ENCODE measurements at places on chromosomes 3 and 15. TPM values are rescaled to one million over a fixed set of nuclear protein-coding genes. Genes with fewer than 3 reads are reported as not detected.
A peak's percentile ranks its signal among the peaks of the same experiment; 100 is the strongest.

The CCR5 gene
- not detected for total RNA-seq

The TMEM158 gene
- 7.3 TPM for total RNA-seq

GRCh38 chr3:125175295-125176078 is 37.1 kb downstream of the SLC12A8 start:
- H3K4me1 ChIP-seq = peaks cover 5% of the 10 kb centered on the region
- H3K4me3 ChIP-seq = no peak overlapping the region
- DNase-seq = no peak
- H3K27me3 ChIP-seq = no peaks in the 10 kb centered on the region
- no peaks in the 10 kb centered on the region for H3K36me3 ChIP-seq
- H3K27ac ChIP-seq = no peak overlapping the region

- no peak overlapping the region for H3K27ac ChIP-seq
- H3K36me3 ChIP-seq = no peaks in the 10 kb centered on the region
- DNase-seq = no peak
- H3K27me3 ChIP-seq = peaks cover 3% of the 10 kb centered on the region
Observed at GRCh38 chr15:64544450-64544849, 84.1 kb downstream of the ZNF609 start.

DNA sequence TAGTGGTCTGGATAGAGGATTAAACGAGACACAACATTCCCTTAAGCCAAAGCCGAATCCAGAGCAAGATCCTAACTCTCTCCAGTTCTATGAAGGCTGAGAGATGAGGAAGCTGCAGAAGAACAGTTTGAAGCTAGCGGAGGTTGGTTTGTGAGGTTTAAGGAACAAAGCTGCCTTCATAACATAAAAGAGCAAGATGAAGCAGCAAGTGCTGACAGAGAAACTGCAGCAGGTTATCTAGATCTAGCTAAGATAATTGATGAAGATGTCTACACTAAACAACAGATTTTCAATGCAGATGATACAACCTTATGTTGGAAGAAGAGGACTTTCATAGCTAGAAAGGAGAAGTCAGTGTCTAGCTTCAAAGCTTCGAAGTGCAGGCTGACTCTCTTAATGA is 14.8 kb upstream of the GASK1A start:
- H3K27me3 ChIP-seq = no peaks in the 10 kb centered on the region
- no peaks in the 10 kb centered on the region for H3K4me1 ChIP-seq
- no peak overlapping the region for H3K4me3 ChIP-seq
- no peak overlapping the region for H3K27ac ChIP-seq

- H3K4me1 ChIP-seq = peaks cover 2% of the 10 kb centered on the region
- DNase-seq = peak; percentile 51
- H3K27me3 ChIP-seq = no peaks in the 10 kb centered on the region
- H3K36me3 ChIP-seq = no peaks in the 10 kb centered on the region
- no peak overlapping the region for H3K4me3 ChIP-seq
Observed at GRCh38 chr3:82133070-82133606, 371.7 kb upstream of the GBE1 start.

DNA sequence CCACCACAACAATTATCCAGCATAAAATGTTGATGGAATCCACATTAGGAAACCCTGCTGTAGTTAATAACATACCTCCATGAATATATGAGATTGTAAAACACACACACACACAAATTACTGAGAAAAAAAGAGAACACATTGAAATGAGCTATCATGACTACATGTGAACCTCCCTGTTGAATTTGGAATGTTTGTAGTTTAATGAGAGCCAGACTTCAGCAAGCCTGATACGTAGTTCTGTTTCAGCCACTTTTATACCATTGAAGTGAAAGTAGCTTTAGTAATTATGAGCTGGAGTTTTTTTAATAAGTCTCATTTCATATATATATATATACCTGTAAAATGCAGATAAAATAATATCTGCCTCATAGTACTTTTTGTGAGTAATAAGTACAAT is 1146.4 kb downstream of the NAALADL2 start:
- no peak overlapping the region for H3K4me3 ChIP-seq
- no peak for DNase-seq
- peaks cover 2% of the 10 kb centered on the region for H3K4me1 ChIP-seq

GRCh38 chr3:113660896-113661295 is 35.5 kb downstream of the USF3 start:
- DNase-seq = no peak
- peaks cover 7% of the 10 kb centered on the region for H3K4me1 ChIP-seq
- peaks cover 2% of the 10 kb centered on the region for H3K27me3 ChIP-seq
- no peak overlapping the region for H3K4me3 ChIP-seq
- no peak overlapping the region for H3K27ac ChIP-seq

DNA sequence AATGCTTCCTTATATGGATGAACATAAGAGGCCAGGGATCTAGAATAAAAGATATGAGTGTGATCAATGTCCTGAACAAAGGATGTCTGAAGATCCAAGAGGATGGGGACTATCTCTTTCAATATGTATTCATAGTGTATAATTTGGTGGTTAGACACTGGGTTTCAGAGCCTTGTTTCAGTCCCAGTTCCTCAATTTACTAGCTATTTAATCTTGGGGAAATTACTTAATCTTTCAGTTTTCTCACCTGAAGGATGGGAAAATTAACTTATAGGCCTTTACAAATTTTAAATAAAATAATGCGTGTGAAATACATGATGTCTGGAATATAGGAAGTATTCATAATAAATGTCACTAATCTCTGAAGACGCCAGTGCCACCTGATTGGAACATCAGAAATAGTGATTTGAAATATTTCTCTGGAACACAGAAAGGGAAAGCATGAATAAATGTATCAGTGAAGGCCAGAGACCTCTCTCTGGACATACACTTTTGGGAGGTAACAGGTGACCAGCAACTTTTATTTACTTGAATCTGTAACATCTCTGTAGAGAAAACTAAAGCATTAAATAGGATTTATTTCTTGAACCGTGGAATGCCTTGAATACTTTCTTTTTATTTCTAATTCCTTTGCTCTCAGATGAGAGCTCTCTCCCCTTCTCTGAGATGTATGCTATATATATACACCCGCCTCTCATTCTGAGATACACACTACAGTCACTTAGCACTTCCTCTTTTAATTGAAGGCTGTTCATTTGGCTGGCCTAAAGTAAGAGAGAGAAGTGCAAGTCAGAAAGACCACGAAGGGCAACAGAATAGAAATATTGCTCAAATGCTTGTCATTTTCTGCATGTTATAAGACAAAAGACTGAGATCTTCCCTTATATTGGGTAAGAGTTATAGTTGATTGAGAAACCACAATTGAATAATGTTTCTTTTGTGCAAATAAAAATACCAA is 407.1 kb downstream of the LSAMP start:
- no peaks in the 10 kb centered on the region for H3K27me3 ChIP-seq
- DNase-seq = no peak
- peaks cover 8% of the 10 kb centered on the region for H3K4me1 ChIP-seq

DNA sequence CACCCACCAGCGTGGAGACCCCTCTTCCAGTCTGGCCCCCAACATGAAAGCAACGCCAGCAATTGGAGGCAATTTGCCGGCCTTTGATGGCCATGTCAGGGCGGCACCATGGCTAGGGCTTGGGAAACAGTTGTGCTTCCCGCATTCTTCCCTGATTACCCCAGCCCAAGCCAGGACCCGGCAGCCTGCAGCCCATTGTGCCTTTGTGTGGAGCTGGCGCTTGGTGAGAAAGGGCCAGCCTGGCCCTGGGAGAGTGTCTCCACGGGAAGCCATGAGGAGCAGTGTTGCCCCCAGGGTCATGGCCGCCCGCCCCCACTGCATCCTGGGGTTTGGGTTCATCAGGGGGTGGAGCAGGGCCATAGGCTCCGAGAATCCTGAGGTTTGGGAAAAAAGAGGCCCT is 66.0 kb downstream of the DNAJB8 start:
- peaks cover 8% of the 10 kb centered on the region for H3K27me3 ChIP-seq
- DNase-seq = no peak
- H3K27ac ChIP-seq = no peak overlapping the region
- H3K4me1 ChIP-seq = peaks cover 1% of the 10 kb centered on the region
- no peaks in the 10 kb centered on the region for H3K36me3 ChIP-seq

GRCh38 chr3:128560768-128561167 is 67.8 kb upstream of the GATA2 start:
- H3K4me1 ChIP-seq = peaks cover 26% of the 10 kb centered on the region
- no peak overlapping the region for H3K4me3 ChIP-seq
- DNase-seq = no peak
- no peaks in the 10 kb centered on the region for H3K36me3 ChIP-seq

DNA sequence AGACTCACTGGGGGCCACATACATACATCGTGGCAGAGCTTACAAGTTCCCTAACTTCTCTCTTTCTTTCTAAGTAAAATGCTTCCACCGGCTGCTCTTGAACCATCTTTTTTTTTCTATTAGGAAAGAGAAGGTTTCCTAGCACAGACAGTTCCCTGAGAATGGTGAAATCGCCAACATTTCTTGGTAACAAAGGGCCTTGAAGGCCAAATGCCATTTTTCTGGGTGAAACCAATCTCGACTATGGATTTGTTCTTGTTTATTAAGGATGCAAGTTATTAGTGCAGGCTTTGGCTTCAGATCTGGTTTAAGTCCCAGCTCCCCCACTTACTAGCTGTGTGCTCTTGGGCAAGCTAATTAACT is 3.0 kb downstream of the LMCD1 start:
- DNase-seq = no peak
- H3K4me3 ChIP-seq = no peak overlapping the region
- peaks cover 32% of the 10 kb centered on the region for H3K4me1 ChIP-seq
- H3K36me3 ChIP-seq = no peaks in the 10 kb centered on the region
- no peak overlapping the region for H3K27ac ChIP-seq

- no peak for DNase-seq
- H3K27ac ChIP-seq = no peak overlapping the region
- H3K36me3 ChIP-seq = no peaks in the 10 kb centered on the region
- no peaks in the 10 kb centered on the region for H3K27me3 ChIP-seq
Observed at GRCh38 chr3:115932807-115933206, 309.5 kb downstream of the GAP43 start.

DNA sequence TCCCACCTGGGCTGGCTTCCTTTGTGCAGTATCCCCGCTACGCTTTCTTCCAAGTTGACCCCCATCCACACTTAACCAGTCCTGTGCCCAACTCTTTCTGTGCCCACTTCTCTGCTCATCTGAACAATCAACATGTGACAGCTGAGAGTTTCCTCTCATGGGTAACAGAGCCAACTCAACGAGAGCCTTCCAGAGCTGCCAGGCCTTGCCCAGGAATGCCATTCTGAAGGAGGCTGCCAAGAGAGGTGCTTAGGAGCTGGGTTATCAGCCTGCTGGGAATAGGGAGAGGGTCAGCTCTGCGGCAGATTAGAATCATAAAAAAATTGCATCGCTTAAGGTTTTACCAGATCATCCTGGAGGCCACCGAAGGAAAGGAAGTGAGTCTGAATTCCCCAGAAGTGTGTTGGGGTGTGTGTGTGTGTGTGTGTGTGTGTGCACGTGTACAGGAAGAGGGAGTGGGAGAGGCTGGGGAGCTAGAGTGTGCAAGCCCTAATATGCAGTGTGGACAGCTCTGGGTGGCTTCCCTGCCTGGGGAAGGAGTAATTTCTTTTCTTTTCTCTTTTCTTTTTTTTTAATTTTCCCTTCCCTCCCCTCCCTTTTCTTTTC is 66.7 kb downstream of the ITGA11 start:
- no peak overlapping the region for H3K27ac ChIP-seq
- no peak for DNase-seq
- no peak overlapping the region for H3K4me3 ChIP-seq
- H3K36me3 ChIP-seq = peaks cover 7% of the 10 kb centered on the region
- H3K27me3 ChIP-seq = peaks cover 5% of the 10 kb centered on the region
- peaks cover 13% of the 10 kb centered on the region for H3K4me1 ChIP-seq
